ENCODE measurements at places on chromosomes 13 and 19.

DNA sequence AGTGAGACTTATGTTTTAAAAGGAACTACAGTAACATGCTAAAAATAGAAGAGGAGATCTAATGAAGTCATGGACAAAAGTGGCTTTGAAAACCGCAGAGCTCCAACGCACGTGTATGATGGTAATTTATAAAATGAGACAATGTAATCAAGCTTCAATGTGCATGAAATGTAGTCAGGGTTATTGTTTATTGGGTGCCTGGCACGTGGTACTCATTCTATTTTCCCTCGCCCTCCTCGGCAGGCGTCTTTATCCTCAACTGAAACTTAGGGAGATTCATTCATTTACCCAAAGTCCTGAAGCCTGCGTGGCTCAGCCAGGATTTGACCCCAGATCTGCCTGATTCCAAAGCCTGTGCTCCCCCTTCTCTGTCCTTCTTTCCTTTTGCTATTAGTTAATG is 79.8 kb downstream of the CHST8 start:
- DNase-seq: no peak

GRCh38 chr19:5905114-5905778 is 574 bp downstream of the VMAC start:
- DNase-seq: no peak

- no peak for DNase-seq
These were observed 20.7 kb downstream of the RAP2A start for GRCh38 chr13:97454699-97455098.

DNA sequence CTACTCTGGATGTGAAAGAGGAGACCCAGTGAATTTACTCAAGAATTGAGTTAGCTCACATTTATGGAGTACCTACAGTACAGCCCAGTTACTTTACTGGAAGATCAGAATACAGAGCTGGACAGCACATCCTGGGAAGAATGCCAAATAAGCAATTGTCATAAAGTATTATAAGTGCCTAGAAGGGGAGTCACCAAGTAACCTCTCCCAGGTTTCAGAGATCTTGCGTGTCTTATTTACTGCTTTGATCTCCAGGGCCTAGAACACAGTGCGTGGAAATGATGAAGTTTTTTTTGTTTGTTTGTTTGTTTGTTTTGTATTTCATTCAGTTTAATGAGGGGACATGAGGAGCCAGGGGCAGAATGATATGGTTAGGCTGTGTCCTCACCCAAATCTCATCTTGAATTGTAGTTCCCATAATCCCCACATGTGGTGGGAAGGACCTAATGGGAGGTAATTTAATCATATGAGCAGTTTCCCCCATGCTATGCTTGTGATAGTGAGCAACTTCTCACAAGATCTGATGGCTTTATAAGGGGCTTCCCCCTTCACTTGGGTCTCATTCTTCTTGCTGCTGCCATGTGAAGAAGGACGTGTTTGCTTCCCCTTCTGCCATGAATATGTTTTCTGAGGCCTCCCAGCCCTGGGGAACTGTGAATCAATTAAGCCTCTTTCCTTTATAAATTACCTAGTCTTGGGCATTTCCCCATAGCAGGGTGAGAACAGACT is 5.2 kb downstream of the GARRE1 start:
- peak; percentile 21 for DNase-seq

GRCh38 chr13:30729801-30730200 is 5.5 kb upstream of the ALOX5AP start:
- DNase-seq: no peak

DNA sequence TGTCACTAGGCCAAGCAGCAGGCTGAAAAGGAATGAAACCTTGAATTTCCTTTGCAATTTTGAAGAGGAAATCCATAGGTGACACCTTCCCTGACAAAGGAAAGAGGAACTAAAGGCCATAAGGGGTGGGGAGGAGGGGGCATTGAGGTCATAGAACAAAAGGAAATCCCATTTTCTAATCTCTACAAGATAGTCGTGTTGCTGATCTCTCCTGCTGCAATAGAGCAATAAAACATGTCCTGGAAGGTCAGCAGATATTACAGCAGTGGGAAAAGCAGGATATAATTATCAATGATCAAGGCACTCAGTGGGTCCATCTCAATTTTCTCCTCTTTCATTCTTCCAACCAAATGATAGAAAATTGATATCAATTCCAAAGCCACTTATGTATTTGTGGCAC is 20.3 kb upstream of the RAP2A start:
- DNase-seq: no peak

- no peak for DNase-seq
These were observed 574.2 kb downstream of the PCDH9 start for GRCh38 chr13:66655847-66656454.

DNA sequence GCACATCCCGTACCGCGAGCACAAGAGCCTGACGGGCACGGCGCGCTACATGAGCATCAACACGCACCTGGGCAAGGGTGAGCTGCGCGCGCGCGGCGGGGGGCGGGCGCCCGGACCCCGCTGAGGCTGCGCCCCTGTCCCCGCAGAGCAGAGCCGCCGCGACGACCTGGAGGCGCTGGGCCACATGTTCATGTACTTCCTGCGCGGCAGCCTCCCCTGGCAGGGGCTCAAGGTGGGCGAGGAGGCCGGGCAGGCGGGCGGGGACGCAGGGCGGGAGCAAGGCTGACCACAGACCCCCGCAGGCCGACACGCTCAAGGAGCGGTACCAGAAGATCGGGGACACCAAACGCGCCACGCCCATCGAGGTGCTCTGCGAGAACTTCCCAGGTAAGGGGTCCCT is 36.5 kb downstream of the BTBD2 start:
- DNase-seq: no peak

DNA sequence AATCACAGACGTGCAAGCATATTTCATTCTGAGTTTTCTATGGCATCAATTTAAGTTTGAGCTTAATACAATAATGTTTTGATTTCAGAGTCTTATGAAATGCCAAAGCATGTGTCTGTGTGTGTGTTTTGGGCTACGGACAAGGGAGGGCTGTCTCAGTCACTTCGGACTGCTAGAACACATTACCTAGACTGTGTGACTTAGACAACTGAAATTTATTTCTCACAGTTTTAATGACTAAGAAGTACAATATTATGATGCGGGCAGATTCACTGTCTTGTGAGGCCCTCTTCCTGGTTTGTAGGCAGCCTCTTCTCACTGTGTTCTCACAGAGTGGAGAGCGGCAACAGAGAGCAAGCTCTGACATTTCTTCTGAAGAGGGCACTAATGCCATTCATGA is 1202.0 kb downstream of the EFNB2 start:
- no peak for DNase-seq

DNA sequence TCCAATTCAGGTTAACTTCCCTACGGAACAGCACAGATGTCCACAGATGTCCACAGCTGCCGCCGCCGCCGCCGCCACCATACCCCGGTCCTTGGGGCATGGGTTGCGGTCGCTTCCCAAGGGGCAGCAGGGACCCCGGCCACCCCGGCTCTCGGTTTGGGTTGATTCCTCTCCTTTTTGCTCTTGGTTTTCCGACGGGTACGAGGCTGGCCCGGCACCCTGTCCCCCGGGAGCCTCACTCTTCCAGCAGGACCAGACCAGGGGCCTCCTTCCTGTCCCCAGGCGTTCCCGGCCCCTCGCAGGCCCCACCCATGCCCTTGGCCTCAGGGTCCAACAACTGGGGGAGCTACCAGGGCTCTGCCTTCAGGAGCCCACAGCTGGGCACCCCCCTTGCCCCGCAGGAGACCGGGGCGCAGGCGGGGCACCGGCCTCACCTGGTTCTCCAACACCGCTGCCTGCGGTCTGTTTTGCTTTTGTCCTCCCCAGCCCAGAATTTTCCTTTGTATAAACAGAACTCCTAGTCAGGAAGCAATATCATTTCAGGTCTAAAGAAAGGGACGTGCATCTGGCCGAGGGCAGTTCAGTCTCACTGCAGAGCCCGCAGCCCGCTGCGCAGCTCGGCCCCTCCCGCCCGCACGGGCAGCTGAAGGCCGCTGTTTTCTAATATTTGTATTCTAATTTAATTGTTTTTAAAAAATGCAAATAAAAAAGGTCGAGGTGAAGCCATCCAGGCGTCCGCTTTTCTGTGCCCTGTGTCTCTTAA is 27.9 kb downstream of the ZBTB7A start:
- DNase-seq: no peak

GRCh38 chr13:48232420-48233045 is 473 bp upstream of the ITM2B start:
- peak; percentile 43 for DNase-seq

DNA sequence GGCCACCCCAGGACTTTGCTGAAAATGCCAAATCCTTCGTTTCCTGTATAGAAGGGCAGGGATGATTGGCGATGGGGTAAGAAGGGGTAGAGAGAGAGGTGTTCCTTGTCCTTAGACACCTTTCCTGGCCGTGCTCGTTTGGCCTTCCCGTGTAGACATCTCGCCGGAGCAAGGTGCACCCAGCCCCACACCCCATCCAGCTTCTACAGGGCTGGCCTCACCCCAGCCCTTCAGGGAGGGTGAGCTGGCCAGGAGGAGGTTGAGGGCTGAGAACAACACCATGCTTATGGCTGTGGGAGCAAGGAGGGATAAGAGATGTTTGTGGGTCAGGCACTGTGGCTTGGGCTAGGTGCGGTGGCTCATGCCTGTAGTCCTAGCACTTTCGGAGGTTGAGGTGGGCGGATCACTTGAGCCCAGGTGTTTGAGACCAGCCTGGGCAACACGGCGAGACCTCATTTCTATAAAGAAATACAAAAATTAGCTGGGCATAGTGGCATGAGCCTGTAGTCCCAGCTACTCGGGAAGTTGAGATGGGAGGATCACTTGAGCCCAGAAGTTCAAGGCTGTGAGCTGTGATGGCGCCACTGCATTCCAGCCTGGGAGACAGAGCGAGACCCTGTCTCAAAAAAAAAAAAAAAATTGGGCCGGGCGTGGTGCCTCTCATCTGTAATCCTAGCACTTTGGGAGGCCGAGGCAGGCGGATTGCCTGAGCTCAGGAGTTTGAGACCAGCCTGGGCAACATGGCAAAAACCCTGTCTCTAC is 15.5 kb downstream of the SMARCA4 start:
- no peak for DNase-seq

DNA sequence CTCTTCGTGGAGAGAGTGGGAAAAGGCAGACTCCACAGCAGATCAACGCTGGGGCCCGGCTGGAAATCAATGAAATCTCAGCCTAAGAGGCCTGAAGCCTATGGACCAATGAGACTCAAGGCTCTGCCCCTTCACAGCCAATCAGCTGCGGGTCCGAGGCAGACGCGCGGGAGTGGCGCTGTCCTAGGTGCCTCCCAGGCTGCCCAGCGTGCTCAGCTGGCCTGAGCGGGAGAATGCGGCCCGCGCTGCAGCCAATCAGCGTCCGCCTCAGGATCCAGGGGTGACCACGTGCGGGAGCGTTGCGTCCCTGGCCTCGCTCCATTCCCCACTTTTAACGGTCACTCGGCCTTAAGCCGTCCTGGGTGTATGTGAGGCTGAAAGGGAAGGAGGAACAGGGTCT is at the start of gene ZBTB32:
Gene ZBTB32, plus strand, starts transcription at position 341 of the 400 bp plus-strand sequence. CDS start 10,069 bp downstream, outside the sequence.
- peak; percentile 70 for DNase-seq

- DNase-seq: peak; percentile 84
These were observed at the start of gene ZNF577 for GRCh38 chr19:51887522-51888498. Gene ZNF577, minus strand, starts transcription at chr19:51887951. Its CDS starts 7,569 bp downstream, at chr19:51880382.

DNA sequence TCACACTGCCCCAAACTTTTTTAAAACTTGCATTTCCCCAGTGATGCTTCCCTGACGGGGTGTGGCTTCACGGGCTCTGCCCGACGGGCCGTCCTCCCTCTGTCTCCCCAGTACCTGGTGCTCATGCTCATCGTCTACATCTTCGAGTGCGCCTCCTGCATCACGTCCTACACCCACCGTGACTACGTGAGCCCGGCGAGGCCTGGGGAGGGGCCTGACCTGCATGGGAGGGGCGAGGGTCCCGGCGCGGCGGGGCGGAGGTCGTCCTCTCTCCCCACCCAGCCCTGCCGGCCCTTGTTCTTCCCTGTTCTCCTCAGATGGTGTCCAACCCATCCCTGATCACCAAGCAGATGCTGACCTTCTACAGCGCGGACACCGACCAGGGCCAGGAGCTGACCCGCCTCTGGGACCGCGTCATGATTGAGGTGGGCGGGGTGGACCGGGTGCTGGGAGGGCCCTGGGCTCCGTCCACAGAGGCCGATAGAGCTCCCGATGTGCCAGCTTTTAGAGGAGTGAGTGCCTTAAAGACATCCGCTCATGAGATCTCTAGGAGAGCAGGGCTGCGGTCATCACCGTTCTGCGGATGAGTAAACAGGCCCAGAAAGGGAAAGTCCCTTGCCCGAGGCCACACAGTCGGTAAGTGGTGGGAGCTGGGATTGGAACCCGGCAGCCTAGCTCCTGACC is 6.9 kb downstream of the UPK1A start:
- DNase-seq: peak; percentile 18

DNA sequence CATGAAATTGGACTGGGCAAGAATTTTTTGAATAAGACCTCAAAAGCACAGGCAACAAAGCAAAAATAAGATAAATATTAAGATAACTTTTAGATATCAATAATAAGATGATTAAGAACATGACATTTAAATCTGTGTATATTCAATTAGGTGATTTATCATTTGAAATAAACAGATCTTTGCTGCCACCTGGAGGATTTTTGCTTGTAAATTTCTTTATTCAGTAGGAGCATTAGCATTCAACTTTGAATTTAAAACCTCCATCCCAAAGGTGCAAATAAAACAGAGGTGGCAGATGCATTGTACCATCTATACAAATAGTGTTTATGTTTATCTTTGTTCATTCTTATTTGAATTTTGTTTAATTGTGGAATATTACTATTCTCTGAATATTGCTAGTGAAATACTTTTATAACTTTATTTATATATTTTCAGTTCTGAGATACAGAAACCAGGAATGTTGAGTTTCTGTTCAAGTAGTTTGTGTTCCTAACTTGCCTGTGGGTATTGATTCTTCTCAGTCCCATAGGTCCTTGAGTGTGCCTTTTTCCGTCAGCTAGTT is 20.9 kb downstream of the COG6 start:
- DNase-seq: peak; percentile 81

DNA sequence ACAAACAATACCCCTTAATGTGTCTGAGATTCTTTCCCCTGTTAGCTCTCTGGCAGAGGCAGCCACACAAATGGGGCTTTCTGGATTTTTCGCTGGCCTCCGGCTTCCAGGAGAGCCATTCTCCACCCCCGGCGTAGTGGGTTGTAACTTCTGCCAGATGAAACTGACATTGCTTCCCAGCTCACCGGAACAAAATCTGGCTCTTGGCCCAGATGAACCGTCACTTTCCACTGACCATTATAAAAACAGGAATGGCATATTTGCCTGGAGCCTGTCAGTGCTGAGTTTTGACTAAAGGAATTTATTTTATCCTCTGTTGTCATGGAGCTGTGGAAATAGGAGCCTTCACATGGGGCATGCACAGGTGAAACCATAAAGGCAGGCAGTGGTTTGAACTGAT is 120.6 kb upstream of the GPR12 start:
- no peak for DNase-seq

GRCh38 chr13:49693191-49693733 is 2.0 kb upstream of the EBPL start:
- peak; percentile 49 for DNase-seq

GRCh38 chr13:43482641-43483040 is 304.1 kb downstream of the ENOX1 start:
- no peak for DNase-seq
